ENCODE measurements at places on chromosomes 2 and 18.

DNA sequence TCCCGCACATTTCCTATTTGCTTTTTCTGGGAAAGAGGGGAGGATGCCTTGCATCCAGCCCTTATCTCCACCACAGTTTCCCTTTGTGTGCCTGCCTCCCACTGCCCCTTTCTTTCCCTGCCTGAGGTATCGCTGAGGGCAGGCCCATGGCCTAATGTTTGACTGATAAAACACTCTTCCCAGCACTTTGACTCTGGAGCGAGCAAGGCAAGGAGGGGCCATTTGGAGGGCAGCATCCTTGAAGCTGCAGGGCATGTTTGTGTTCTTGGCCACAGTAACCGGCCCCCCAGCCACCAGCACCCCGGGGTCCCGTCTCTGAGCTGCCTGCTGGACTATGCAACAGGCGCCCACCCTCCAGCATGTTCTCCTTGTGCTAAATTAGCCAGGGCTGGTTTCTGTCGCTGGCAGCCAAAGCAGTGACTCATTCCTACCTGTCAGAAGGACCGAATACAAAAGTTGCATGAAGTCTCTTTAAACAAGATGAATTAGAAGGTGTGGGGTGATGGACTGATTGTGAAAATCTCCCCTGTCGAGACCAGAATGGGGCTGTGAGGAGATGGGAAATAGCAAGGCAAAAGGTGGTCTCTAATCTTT is 50.7 kb downstream of the BCL2L11 start:
- DNase-seq = no peak

DNA sequence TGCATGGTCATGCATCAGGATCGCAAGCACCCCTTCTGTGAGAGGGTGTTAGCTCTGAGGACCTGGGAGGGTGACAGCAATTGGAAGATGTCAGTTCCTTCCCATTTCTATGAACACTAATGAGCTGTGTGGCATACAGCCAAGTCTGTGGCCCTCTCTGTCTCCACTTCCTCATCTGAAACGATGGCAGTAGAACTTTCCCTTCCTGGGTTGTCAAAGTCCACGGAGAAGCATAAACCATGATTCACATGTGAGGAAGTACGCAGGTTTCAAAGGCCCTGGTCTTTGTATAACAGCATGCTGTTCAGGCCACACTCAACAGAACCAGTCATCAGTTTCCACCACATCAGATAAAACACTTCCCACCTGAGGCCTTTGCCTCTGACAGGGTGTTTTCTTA is 167.4 kb upstream of the RAB6C start:
- DNase-seq = no peak

- no peak for DNase-seq
These were observed 52.7 kb downstream of the AGFG1 start for GRCh38 chr2:227524665-227525064.

DNA sequence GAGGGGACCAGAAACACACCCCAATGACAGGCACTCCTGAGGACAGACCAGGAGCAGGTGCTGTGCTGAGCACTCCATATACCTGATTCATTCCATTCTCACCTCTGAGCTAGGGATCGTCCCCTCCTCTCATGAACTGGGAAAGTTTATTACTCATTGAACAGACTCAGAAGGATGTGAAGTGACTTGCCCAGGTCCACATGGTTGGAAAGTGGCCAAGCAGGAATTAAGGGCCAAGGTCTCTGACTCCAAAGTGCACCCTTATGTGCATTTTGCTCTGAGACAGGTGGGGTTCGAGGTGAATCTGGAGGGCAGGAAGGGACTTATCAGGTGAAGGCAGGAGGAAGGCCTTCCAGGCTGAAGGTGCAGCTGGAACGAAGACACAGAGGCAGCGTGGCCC is 25.1 kb upstream of the PLB1 start:
- DNase-seq = no peak

DNA sequence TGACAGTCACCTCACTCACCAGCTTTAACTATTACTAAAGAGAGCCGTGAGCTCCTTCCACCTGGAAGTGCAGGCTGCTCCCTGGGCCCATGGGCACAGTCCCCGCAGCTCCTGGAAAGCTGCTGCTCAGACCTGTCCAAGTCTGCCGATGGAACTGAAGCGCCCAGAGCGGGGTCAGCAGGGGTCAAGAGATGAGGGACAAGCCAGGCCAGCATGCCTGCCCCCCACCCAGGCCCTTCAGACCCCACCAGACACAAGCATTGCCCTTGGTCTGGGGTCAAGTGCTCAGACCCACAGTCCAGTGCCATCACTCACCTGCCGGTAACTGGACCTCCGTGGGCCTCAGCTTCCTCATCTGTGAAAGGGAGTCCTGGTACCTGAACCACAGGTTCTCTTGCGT is 59.9 kb downstream of the BIN1 start:
- DNase-seq = no peak

GRCh38 chr18:61898640-61899101 is 5.9 kb upstream of the RNF152 start:
- DNase-seq = no peak

GRCh38 chr18:49944663-49945062 is 131.3 kb upstream of the ACAA2 start:
- DNase-seq = no peak

- no peak for DNase-seq
These were observed 15.2 kb upstream of the NCL start for GRCh38 chr2:231479455-231479854.

GRCh38 chr2:88739985-88740600 is 48.6 kb downstream of the RPIA start:
- DNase-seq = peak; percentile 45

- no peak for DNase-seq
These were observed 222.9 kb downstream of the STK39 start for GRCh38 chr2:168024459-168024858.

- DNase-seq = no peak
These were observed 167.7 kb downstream of the ANAPC1 start for GRCh38 chr2:111715987-111716904.

DNA sequence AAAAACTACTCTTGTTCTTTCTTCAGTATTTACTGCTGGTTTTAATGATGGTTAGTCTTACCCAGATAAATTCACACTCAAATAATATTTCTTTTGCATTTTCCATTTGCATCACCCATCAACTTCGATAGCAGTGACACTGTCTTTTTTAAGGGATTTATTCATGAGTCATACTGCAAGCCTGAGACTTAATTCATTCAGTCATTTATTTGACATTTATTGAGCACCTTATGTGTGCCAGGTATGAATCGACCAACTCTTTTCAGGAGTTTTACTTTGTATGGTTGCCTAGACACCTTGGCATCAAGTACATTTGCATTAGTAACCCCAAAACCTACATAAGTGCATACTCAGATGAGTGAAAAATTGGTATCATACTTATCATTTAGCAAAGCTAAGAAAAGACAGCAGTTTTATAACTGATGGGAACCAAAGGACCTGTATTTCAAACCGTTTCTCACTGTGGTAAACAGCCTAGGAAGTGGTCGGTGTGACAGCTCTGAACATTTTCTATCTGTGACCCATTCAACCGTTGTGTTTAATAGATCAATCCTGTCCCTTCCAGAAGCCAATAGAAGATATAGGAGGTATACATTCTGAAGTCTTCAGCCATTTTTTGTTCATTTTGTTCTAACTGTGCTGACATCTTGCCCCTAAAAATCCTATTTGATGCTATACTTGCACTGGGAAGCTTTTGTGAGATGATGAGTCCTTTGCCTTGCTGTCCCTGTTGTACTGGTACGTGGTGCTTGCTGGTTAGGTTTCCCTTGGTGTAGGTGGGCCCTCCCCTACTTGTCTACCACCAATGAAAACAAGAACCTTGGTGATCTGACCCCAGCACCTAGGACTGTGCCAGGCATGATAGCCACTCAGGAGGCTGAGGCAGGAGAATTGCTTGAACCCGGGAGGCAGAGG is 484.7 kb upstream of the RAB12 start:
- no peak for DNase-seq

DNA sequence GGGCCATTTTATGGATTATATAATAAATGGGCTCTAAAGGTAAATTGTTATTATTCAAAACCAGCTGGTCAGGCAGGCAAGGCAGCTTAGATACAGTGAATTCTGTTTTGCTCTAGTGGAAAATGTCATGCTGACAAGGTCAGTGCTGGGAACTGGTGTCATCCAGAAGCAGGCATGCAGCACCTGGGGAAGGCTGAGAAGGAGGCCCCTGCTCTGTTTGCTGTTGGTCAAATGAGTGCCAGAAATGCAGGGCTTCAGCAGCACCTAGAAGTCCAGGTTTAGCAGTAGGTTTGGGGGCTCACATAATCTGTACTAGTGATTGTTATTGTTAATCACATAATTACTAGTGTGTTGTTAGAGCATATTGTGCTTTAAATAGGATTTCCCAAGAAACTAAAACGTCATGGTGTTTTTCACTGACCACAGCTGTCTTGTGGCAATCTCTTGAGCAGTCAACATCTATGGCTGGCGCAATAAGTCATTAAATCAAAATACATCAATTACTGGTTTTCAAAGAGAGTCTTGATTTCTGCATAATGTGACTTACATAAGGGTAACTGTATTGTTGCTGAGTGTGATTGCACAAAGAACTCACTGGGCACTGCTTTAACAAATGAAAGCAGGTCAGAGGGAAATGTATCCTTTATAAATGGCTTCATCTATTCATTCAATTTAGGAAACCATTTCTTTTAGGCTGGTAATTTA is 99.1 kb downstream of the MYO3B start:
- no peak for DNase-seq

- DNase-seq = no peak
These were observed 41.2 kb upstream of the DAPL1 start for GRCh38 chr2:158753641-158754611.

- DNase-seq = no peak
These were observed 106.5 kb upstream of the HS6ST1 start for GRCh38 chr2:128425216-128425615.

DNA sequence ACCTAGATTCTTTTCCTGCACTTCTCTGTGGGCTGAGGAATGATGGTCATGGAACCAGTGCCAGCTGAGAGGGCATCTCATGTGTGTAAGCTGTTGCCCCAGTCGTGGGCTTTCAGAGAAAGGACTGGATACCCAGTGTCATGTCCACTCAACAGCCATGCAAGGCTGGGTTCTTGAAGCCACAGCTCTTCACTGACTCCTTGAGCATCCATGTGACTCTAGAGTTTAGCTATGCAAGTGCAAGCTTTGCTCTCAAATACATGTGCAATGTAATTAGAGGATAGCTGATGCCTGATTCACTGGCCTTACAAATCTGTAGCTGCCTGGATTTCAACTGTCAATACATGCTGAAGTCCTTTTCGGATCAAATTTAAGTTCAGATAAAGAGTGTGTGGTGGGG is 46.8 kb upstream of the EML6 start:
- DNase-seq = no peak

GRCh38 chr2:236597629-236598028 is 28.0 kb downstream of the ACKR3 start:
- no peak for DNase-seq

DNA sequence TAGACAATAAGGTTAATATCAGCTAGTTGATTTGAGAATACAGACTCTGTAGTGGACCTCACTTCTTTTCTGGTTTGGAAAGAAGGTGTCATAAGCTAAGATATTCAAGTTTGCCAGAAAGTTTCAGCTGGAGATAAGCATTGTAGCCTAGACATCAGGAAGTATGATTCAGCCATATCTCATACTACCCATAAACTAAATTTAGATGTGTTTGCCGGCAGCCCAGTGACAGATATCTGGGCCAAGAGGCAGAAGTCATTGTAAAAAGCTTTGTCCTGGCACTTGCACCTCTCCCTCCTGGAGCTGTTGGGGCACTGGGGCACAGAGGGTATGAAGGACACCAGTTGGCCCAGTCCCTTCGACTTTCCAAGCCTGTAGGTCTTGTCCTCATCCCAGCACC is 128.0 kb downstream of the EPHA4 start:
- DNase-seq = no peak

GRCh38 chr2:109378682-109379081 is 235.1 kb downstream of the SEPTIN10 start:
- no peak for DNase-seq

DNA sequence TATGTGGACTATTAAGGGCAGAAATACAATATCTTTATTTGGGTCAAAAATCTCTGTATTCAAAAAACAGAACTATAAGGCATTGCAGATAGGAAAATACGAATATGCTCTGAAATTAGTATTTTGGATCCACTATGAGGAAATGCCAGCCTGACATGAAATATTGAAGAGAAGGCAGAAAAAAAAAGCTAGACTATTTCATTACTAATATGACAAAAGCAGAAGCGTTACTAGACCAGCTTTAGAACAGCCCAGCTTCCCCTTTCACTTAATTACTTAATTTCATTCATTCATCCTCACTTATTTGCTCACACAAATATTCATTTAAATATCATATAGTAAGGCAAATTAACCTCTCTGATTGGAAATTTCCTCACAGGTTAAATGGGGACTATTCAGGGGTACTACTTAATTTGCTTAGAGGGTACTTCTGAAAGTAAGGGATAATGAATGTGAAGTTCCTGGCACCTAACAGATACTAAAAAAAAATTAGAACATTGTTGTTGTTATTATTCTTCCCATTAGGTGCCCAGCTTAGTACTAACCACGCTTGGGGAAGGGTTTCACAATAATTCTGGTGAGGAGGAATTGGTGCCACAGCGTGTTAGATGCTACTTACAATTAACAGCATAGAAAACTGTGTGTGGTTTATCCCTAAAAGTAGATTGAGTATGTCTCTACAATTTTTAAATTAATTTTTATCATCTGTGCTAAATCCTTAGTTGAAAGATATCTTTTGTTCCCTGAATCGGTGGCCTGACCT is 71.1 kb upstream of the CTLA4 start:
- DNase-seq = no peak

GRCh38 chr18:39935598-39935997 is 2019.4 kb upstream of the PIK3C3 start:
- no peak for DNase-seq

DNA sequence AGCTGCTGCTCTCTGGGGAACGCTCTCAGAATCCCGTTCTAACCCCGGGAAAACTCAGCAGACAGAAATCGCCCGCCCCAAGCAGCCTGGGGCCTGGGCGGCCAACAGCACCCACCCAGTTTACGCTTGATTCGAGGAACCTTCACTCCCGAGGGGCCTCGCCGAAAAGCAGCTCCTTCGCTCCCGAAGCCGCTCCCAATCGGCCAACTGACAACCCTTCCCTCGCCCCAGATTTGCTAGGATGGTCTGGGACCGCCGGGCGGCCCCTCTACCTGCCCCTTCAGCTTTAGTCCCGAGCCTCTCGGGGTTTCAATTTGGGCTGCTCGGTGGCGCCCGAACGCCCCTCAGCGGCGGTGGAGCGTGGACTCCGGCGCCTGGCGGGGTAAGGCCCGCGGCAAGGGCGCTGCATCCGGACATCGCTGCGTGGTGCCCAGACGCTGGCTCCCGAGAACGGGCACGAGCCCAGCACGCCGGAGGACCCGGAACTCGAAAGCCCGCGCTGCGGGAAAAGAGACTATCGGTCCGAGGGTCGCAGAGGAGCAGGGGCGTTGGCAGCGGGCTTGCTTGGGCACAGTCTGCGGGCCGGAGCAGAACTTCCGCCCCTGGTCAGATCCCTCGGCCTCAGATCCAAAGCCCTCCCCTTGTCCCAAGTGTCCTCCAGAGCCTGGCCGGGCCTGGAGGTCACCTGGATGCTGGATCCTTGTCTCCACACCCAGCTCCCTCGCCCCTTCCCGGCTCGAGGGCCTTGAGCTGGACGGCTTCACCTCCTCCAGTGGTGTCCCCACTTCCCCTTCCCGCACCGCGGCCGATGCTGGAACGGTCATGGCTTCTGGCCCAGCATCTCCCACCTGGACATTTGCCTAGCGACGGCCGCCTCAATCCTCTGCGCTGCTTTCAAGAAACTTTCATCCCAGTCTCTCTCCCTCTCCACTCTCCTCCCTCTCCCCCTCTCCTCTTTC is 3.0 kb upstream of the OTX1 start:
- DNase-seq = no peak
